Stimulated activated CD4-positive, alpha-beta T cell treated with anti-CD3 and anti-CD28 coated beads, Interleukin-2, amount 100 ng/mL, for 24 hours (primary cell): ENCODE measurements at places on chromosomes 2 and 18.

- DNase-seq, result no peak
Observed at GRCh38 chr2:12890481-12890991, 173.8 kb downstream of the TRIB2 start.

DNA sequence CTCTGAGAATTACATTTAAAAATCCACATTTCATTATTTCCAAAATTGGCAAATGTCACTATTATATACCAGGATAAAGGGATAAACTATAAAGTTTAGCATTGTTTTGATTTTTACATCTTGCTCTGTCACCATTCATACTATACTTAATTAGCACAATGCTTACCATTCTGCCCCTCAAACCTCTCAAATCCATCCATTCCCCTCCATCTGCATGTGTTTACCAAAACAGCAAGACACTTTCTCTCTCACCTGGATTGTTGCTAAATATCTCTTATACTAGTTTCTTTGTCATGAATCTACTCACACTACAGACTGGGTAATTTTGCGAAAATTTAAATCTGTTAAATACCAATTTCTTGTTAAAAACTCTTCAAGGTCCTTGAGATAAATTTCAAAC is 496.1 kb downstream of the NR4A2 start:
- no peak for DNase-seq

GRCh38 chr2:140353541-140353940 is 1573.4 kb upstream of the NXPH2 start:
- no peak for DNase-seq

DNA sequence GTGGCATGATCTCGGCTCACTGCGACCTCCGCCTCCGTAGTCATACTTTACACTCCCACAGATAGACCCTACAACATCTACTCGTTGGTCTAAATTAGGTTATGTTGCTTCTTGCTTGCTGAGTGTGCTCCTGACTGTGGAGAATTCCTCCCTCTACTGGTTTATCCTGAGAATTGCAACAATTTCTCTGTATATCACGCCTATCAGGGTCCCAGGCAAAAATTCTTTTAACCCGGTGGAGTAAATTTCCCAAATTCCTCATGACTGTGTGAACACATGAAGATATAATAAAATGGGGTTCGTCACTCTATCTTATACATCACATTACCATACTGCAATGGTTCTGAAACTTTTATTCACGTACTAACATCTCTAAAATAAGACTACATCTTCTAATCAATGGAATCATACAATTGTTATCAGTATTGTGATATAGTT is 156.7 kb downstream of the EVA1A start:
- DNase-seq, result no peak

GRCh38 chr18:11561293-11561692 is 48.1 kb upstream of the SLC35G4 start:
- DNase-seq, result no peak

DNA sequence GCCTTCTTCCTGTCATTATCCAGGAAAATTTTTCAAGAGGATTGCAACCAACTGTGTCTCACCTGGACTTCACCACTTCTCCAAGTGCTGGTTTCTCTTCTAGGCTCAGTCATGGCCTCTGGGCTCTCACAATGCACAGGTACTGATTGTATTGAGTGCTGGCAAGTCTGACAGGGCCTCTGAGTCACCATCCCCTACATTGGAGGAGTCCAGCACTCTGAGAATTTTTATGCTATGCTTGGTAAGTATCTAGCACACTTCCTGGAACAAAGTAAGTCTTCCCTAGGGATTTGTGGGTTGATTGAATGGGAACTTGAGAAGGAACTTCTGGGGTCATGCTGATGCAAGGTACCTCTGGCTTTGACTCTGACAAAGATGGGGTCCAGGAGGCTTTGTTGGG is 147.2 kb upstream of the CELF4 start:
- DNase-seq, result no peak

DNA sequence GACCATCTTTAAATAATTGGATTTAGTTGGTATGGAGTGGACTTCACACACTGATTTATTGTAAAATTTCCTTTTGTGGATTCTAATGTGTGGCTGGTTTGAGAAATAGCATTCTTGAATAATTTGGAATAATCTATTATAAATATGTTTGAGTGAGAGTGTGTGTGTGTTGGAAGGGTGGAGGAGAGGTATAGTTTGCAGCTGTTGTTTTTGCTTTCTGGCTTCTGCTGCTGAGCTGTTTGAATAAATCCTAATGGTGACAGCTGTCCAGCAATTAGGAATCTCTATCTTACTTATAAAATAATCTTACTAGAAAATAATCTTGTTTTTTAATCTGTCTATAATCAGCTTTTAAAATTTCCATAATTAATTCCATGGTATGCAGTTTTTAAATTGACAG is 1283.0 kb upstream of the CDH2 start:
- no peak for DNase-seq

DNA sequence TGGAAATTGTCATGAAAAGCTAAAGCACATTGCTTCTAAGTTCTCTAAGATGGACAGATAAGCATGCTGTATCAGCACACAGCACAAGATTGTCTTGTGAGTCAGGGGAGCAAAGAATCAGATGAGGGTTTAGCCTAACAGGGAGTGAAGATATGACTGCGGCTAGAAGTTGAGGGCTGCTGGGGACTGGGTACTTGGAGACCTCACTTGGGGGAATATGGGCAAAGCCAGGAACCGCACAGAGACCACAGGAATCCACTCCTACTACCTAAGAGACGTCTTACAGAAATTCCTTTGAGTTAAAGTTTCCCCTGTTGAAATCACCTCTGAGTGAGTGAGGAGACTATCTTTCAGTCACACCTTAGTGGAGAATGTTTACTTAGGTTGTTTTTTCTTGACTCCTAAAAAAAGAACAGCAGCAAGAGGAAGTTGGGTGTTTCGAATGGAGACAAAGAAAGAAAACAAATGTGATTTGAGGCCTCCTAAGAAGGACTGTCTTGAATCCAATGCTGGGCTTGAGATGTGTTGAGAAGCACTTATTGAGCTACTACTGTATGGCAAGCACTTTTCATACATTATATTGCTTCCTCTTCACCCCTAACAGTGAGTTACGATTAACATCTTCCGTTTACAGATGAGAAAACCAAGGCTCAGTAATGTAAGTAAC is 100.7 kb downstream of the ANKRD44 start:
- peak; percentile 71 for DNase-seq

DNA sequence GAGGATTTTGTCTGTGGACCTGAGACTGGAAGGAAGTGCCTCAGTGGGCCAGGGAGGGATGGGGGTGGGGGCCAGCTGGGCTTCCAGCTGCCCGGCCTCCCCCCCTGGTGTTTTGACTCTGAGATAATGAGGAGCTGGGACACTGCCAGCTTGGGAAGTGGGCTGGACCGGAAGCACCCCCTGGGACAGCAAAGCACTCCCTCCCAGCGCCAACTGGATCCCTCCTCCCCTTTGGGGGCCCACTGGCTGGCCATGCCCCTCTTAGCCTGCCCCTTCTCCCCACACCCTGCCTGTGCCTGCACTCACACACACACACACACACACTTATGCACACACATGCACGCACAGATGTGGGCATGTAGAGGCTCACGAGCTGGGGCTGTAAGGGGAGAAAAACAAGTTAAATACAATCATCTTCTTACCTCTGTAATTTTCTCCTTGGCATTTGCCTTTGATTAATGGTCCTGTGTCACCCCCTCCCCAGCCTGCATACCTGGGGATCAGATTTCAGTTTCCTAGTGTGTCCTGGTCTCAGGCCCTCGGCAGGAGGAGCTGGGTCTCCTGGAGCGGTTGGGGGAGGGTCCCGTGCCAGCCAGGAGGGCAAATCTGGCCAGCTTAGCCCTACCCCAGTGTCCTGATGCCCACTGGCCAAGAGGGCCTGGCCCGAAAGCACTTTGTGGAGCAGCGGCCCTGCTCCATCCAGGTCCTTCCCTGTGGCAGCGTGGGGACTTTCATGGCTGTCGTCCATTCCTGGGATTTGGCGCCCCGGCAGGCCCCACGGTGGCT is 3.6 kb downstream of the ITM2C start:
- DNase-seq, result no peak

GRCh38 chr2:98726735-98727368 is 4.1 kb downstream of the MGAT4A start:
- DNase-seq, result no peak
